Epithelial cell of proximal tubule (primary cell): ENCODE measurements at places on chromosomes 11 and 22. TPM values are rescaled to one million over a fixed set of nuclear protein-coding genes. Genes with fewer than 3 reads are reported as not detected.

DNA sequence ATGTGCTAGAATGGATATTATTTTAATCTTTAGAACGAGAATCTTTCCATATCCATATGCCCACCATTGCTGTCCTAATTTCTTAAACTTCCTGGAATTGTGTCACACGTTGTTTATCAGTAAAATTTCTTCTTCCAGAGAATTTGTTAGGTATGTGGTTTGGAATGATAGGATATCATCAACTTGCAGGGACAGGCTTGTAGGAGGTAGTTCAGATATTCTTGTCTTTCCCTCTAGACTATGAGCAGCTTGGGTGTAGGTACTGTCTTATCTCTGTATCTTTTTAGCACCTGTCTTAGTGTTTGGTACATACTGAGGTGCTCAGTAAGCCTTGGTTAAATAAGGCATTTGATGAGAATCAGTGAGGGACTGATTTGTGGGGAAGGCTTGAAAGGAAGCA lies 3.4 kb downstream of the CTNND1 start:
- no peak for DNase-seq

Gene NAV2
- total RNA-seq = 15.2 and 19.0 TPM in 2 replicates

Gene PIWIL4
- total RNA-seq = 0.22 and 1.2 TPM in 2 replicates

Gene CASP1
- total RNA-seq = 0.29 TPM in 1 of 2 replicates, not detected in the other

- DNase-seq = no peak
Observed at GRCh38 chr11:86795511-86795910, 4.8 kb upstream of the PRSS23 start.

Gene CREB3L1
- 0.29 and 2.4 TPM in 2 replicates for total RNA-seq

Gene CYP2D6
- total RNA-seq = 0.14 and 0.29 TPM in 2 replicates
